Activated T-cell treated with anti-CD3 and anti-CD28 coated beads, Interleukin-2, amount 50 U/mL, for 4 hours (primary cell): ENCODE measurements at places on chromosomes 6 and 20. TPM values are rescaled to one million over a fixed set of nuclear protein-coding genes. Genes with fewer than 3 reads are reported as not detected.

The LBP gene
- total RNA-seq = 0.10 TPM

The KIFC1 gene
- 7.4 TPM for total RNA-seq

The DEFB132 gene
- not detected for total RNA-seq

The TNFRSF6B gene
- total RNA-seq = not detected

The OXT gene
- not detected for total RNA-seq

The OPRM1 gene
- not detected for total RNA-seq

- no peak for DNase-seq
These were observed 17.1 kb downstream of the REPS1 start for GRCh38 chr6:138970856-138971425.

- DNase-seq = no peak
These were observed 12.8 kb downstream of the ZDHHC14 start for GRCh38 chr6:157393669-157394327.

GRCh38 chr6:14772188-14772587 lies 473.7 kb upstream of the JARID2 start:
- DNase-seq = no peak
